ENCODE measurements at places on chromosomes 5 and 9.

- DNase-seq = no peak
These were observed 52.6 kb downstream of the ADAMTS16 start for GRCh38 chr5:5192681-5193080.

- DNase-seq = no peak
These were observed 374.7 kb upstream of the GRIN3A start for GRCh38 chr9:102113191-102113590.

DNA sequence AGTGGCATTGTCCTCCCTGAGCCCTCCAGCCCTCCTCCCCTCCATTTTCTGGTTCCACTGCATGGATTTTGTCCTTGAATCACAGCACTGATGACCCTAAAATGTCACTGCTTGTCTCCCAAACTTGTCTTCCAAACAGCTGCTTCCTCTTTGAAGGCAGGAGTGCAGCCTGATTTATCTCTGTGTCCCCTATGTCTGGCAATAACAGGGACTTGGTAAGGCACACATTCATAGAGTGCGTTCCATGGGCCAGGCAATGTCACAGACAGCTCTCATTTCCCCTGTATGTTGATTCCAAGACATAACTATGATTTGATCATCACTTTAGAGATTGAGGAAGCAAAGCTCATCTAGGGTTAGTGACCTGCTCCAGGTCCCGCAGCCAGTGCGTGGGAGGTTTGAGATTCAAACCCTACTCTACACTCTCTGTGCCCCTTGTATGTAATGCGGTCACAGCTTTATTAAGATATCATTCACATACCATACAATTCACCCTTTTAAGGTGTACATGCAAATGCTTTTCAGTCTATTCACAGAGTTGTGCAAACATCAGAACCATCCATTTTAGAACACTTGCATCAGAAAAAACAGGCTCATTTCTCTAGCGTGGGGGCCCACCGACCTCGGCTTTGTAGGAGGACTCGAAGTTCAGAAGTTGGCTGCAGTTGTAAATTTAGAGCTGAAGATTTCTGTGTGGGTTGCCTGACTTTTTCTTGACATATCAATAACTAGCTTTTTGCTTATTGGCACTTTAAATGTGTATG is 28.4 kb upstream of the BOD1 start:
- DNase-seq = no peak

DNA sequence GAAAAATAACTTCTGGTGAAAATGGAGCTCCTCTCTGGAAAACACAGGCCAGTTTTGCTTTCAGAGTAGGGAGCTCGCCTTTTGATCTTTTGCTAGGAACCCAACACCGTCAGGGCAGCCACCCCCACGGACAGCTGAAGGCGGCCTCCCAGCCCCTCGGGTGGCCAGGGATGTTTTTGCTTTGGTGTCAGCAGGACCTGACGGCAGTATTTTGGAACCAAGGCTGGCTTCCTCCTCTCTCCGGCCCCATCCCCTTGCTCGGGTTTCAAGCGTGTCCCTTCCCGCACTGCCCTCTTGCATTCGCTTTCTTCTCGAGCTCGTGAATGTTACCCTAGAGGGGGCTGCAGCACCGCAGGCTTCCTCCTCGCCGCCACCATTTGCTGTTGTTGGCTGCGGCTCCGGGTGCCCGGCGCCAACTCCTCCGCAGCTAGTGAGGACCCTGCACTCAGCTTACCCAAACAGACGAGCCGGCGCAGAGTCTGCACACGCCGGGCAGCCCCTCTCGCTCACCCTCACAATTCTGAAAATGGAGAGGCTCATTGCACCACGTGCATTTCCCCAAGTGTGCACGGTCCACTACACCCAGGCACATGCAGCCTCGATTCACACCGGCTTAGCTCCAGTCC is 35.5 kb upstream of the ADAMTSL1 start:
- no peak for DNase-seq

- no peak for DNase-seq
These were observed 147.4 kb upstream of the PUM3 start for GRCh38 chr9:2991292-2991691.

DNA sequence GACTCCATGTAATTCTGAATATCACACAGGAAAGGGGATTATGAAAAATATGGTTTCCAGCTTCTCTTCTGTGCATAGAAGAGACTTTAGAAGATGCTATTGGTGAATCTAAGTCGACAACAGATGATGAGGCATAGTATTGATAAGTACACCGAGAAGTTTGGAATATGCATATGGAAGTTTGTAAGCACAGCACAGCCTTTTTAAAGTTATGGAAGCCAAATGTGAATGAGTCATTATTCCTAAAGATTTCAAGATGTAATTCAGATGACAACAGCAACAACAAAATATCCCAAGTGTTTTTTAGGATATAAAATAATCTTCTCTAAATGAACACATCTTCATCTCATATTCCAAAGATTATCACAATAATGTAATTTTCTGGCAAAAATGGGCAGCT is 1723.3 kb downstream of the EFNA5 start:
- DNase-seq = no peak

- no peak for DNase-seq
These were observed 2.8 kb upstream of the WWC1 start for GRCh38 chr5:168288349-168289245.

DNA sequence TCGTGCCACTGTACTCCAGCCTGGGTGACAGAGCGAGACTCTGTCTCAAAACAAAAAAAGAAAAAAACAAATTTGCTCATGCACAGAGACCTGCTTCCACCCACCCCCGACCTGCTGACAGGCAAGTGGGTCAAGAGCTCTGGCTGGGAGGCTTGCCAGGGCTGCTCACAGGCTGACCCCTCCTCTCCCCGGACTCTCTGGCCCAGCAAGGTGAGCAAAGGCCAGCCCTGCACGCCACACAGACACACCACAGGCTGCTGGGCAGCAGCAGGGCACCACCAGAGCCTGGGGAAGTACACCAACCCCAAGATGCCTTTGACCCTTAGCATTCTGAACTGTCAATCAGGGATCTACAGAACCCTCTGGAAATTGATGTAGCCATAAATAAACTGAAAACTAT is 29.2 kb downstream of the NSUN2 start:
- DNase-seq = no peak

DNA sequence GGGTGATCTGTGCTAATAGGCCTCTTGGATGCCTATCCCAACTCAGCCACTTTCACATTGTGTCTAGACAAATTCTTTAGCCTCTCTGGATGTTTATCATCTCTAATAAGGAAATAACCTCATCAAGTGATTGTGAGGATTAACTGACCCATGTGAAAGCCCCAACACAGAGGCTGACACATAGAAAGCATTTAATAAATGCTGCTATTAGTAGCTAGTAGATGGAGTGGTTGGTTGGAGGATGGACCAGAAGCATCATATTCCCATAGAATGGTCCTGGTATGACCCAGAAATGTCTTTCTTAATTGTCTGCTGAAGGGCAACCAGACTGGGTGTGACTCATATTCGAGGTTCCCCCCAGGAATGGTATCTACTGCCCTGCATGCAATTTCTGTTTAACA is 124.4 kb downstream of the PIK3R1 start:
- no peak for DNase-seq

- DNase-seq = no peak
These were observed 104.4 kb downstream of the ACTL7B start for GRCh38 chr9:108751369-108751768.

- DNase-seq = no peak
These were observed 321.7 kb downstream of the MLLT3 start for GRCh38 chr9:20300430-20301115.

GRCh38 chr9:76912636-76913275 is 6.8 kb upstream of the PRUNE2 start:
- no peak for DNase-seq

- DNase-seq = no peak
These were observed 12.1 kb downstream of the SLC22A5 start for GRCh38 chr5:132381614-132382013.

- DNase-seq = no peak
These were observed 117.3 kb downstream of the GDNF start for GRCh38 chr5:37722236-37723161.

DNA sequence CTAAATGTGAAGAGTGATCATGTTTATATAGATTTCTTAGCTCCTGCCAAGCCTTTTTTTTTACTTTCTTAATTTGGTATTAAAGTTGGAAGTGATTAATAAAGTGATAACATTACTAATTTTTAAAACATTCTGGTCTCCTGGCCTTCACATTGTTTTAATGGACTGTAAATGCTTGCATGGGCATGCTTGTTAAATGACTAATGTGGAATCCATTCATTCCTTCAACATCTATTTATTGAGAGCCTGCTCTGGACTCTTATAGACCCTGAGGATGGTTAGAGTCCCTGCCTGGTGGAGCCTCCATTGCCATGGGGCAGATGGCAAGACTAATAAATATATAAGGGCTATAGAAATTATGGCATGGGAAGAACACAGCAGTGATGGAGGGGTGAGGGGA is 103.5 kb downstream of the NTRK2 start:
- DNase-seq = no peak

- no peak for DNase-seq
These were observed 4.6 kb downstream of the NMRK1 start for GRCh38 chr9:75083188-75083970.

- DNase-seq = no peak
These were observed 67.9 kb upstream of the PANK3 start for GRCh38 chr5:168647083-168647482.
